Body of pancreas (tissue), 4 donors: ENCODE measurements at places on chromosomes 5 and 9. TPM values are rescaled to one million over a fixed set of nuclear protein-coding genes. Genes with fewer than 3 reads are reported as not detected.

DNA sequence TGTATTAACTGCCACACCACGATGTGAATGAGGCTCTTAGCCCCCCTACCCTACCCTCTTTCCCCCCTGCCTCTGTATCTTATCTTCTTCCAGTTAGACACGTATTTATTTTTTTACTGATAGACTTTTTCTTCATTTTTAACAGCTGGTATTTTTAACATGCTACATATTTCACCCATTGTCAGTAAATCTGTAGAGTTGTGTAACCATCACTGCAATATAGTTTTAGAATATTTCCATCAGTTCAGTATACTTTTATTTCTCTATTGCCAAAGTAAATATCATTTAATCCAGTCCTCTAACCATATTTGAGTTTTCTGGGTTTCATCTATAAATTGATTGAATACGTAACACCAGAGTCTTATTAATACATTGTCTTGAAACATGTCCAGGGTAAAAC is 62.8 kb downstream of the SPATA31C2 start:
- no peak for DNase-seq

GRCh38 chr5:3313569-3313968 is 282.1 kb upstream of the IRX1 start:
- no peak for DNase-seq

FRMD3 gene
- 4.6 TPM for total RNA-seq

- no peak for DNase-seq
Observed at GRCh38 chr5:172669386-172670004, 28.4 kb downstream of the NEURL1B start.

- no peak for DNase-seq
Observed at GRCh38 chr9:127207734-127208410, 56.7 kb upstream of the GARNL3 start.

DNA sequence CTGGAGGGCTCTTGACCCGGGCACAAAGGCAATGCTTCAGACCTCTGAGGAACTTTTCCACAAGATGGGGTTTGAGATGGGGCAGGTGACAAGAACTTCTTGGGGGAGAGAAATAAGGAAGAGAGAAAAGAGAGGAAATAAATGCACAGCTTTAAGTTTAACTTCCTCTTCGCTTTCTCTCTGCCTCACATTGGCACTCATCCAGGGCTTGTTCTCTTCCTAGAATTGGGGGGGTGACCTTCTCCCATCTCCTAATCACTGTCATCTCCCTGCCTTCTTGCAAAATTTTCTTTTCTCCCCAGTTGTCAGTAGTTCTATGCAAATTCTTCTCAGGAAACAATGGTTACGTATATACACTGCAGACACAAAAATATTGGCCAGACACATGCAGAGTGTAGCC is 19.1 kb upstream of the ADCY2 start:
- DNase-seq, result no peak

GRCh38 chr5:141623186-141623585 is 4.4 kb upstream of the DIAPH1 start:
- DNase-seq, result no peak

DNA sequence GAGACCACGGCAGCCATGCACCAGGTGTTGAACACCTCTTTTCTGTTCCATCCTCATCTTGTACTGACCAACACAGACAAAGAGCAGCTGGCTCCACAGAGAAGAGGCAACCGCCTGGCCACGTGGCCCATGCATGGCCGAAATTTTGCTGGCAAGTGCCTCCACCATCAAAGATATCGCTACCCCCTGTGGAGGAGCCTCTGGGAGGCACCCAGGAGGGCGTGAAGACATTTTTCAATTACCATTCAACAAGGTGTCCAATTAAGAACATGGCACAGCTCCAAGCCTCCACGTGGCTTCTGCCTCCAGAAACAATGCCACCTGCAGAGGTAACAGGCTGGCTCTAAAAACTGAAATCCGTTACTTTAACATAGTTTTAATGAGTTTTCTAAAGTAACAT is 54.4 kb upstream of the CKS2 start:
- DNase-seq, result no peak

ACOT12 gene
- not detected for total RNA-seq
